ENCODE measurements at places on chromosomes 11 and 22.
A peak's percentile ranks its signal among the peaks of the same experiment; 100 is the strongest.

- DNase-seq: no peak
These were observed 34.8 kb upstream of the TMEM135 start for GRCh38 chr11:87002918-87003317.

- no peak for DNase-seq
These were observed 69.2 kb upstream of the CCDC90B start for GRCh38 chr11:83355391-83355790.

DNA sequence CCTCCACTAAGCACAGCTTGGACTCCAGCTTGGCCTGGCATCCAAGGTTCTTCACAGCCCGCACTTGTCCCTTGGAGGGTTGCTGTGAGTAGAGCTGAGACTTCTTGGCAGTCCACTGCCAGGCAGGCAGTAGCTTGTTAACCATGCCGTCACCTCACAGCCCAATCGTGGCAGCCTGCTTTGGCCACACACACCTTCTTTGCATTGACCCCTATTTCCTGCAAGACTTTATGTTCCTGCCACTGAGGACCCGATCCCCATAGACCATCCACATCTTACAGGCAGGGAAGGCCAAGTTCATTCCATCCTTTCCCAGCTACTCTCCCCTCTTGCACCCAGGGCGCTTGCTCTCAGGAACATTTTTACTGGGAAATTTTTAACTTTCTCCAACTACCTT is 2.5 kb upstream of the PYGM start:
- peak; percentile 66 for DNase-seq

DNA sequence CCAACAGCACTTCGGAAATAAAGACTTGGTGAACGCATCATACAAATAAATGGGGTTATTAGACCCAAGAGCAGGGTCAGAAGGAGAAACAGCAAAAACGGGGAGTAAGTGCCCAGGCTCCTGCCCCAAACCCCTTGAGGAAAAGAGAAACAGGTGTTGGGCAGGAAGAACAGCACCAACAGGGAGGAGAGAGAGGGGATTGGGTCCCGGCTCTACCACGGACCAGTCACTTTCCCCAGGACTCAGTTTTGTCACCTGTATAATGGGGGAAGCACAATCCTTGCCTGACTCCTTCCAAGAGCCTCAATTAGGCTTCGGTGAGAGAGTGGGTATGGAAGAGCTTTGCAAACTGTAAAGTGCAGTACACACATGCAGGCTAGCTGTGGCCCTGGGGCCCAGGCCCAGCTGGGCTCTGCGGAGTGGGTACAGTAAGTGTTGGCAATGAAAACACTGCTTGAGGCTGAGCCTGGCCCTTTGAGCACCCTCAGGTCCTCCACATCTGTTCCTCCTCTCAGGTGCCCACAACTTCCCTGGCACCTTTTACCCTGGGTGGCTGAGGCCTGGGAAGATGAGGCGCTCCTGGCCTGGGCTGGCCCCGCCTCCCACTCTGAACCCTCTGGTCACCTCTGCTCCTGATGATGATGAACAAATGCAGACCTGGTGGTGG is 8.9 kb downstream of the SLC29A2 start:
- no peak for DNase-seq

- no peak for DNase-seq
These were observed 35.3 kb downstream of the IL18 start for GRCh38 chr11:112128483-112129121.

DNA sequence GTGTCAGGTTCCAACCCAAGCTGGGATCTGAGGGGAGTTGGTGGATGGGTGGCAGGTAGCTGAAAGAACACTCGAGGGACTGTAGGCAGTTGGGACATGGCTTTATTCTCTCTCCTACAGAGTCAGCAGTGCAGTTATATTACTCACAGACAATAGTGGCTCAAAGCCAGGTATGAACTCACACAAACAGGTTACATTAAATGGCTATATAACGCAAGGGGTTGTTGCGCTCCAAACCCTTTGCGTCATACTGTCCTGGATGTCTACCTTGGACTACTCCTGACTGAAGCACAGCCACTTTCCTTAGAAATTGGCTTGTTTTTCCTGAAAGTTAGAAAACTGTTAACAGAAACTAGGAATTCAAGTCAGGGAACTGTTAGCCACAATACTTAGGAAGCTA is 66.4 kb upstream of the OR4B1 start:
- DNase-seq: no peak

GRCh38 chr22:19631899-19632667 is 82.2 kb upstream of the SEPTIN5 start:
- peak; percentile 65 for DNase-seq

DNA sequence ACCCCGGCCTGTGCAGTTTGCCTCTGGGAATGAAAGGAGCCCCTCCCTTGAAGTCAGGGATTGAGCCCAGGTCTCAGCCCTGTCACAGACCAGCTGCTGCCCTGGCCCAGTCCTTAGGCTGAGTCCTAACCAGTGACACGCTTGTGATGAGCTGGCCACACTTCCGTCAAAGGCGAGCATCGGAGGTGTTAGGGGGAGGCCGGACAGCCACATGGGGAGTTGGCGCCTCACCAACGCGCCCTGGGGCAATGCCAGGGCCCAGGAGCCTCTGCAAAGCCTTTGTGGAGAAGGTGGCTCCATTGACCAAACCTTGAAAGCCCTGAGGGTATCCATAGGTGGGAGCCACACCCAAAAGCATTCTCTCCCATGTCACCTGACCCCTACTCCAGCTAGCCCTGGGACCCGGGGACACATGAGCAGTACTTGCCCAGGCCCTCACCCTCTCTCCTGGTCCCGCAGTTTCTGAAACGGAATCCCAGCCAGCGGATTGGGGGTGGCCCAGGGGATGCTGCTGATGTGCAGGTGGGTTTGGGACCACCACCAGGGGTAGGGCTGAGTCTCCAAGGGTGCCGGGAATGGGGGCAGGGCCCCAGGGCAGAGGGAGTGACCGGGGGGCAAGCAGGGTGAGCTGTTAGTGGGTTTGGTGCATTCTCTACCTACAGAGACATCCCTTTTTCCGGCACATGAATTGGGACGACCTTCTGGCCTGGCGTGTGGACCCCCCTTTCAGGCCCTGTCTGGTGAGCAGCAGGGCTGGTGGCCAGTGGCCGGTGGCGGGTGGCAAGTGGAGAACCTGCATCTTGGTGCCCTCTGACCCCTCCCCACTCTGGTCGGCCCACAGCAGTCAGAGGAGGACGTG is 3.7 kb downstream of the PTPRCAP start:
- DNase-seq: no peak

DNA sequence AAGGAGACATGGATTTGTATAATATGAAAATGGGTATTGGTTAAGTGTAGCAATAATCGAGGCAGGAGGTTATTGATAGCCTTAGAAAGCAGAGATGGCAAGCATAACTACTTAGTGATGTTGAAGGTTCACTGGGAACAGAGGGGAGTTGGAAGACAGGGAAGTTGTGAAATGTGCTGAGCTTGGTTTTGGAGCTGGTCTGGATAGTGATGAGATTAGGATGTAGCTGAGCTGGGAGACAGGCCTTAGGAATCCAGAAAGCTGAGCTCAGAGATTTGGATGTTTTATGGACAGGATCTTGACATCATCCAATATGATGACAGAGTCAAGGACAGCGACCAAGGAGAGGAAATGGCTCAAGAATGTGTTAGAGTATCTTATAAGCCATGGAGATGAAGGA is 113.1 kb downstream of the ARHGAP42 start:
- DNase-seq: no peak

DNA sequence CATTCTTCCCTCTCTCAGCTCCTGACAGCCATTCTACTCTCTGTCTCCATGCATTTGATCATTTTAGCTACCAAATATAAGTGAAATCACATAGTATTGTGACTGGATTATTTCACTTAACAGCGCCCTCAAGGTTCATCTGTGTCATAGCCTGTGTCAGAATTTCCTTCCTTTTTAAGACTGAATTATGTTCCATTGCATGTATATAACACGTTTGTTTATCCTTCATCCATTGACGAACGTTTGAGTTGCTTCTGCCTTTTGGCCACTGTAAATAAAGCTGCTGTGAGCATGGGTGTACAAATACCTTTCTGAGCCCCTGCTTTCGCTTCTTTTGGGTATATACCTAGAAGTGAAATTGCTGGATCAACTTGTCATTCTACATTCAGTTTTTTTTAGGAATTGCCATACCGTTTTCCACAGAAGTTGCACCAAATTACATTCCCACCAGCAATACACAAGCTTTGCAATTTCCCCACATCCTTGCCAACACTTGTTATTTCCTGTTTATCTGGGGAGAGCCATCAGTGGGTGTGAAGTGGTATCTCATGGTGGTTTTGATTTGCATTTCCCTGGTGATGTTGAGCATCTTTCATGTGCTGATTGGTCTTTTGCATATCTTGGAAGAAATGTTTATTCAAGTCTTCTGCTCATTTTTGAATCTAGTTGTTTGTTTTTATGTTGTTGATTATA is 17.5 kb downstream of the GLB1L2 start:
- DNase-seq: no peak

- no peak for DNase-seq
These were observed 23.2 kb downstream of the FADS2 start for GRCh38 chr11:61851113-61851899.

- DNase-seq: no peak
These were observed 86.2 kb upstream of the LINC01488 start for GRCh38 chr11:69395287-69395686.

GRCh38 chr22:45952151-45952550 is 24.8 kb downstream of the WNT7B start:
- DNase-seq: no peak

GRCh38 chr11:120785576-120785975 is 238.3 kb upstream of the TBCEL start:
- peak; percentile 26 for DNase-seq

DNA sequence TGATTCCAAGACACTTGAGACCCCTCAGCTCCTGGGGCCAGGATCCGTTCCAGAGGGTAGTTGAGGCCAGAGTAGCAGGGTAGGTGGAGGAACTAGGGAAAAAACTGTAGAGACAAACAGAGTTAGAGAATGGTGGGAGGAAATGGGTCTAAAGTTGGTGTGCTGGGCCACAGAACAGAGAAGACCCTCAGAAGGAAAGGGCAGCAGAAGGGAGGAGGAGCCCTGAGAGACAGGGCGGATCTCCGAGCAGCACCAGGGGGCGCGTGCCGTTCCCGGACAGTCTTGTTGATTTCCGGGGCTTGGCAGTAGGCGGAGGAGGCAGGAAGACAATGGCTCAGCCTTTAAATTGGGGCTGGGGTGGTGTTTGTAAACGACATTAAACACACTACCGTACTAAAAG is 2.4 kb upstream of the CECR2 start:
- DNase-seq: no peak

GRCh38 chr11:132456751-132457328 is 1075.5 kb downstream of the OPCML start:
- DNase-seq: no peak

- no peak for DNase-seq
These were observed 1310.3 kb downstream of the TBC1D22A start for GRCh38 chr22:48072777-48073176.

- no peak for DNase-seq
These were observed 8.4 kb downstream of the MSANTD2 start for GRCh38 chr11:124791626-124792341.

- DNase-seq: peak; percentile 89
These were observed at the start of gene SCN3B for GRCh38 chr11:123654566-123655081. Gene SCN3B, minus strand, starts transcription at chr11:123654624. Its CDS starts 823 bp downstream, at chr11:123653801.

- DNase-seq: peak; percentile 18
These were observed 25.6 kb upstream of the RRM1 start for GRCh38 chr11:4068962-4069361.

DNA sequence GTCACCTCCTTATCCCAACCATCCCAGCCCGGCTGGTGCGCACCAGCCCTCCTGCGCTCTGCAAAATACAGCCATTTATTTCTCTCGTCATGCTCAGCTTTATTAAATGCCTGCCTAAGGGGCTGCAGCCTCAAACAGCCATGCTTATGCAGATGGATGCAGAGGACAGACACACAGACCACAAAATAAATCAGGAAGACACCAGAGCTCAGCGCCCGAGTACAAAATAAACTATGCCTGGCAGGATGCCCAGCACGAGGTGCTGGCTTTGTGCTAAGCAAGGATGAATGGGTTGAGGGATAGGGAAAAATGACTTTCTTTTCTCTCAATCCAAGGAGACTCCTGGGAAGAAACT is 70.5 kb downstream of the RPUSD4 start:
- no peak for DNase-seq

DNA sequence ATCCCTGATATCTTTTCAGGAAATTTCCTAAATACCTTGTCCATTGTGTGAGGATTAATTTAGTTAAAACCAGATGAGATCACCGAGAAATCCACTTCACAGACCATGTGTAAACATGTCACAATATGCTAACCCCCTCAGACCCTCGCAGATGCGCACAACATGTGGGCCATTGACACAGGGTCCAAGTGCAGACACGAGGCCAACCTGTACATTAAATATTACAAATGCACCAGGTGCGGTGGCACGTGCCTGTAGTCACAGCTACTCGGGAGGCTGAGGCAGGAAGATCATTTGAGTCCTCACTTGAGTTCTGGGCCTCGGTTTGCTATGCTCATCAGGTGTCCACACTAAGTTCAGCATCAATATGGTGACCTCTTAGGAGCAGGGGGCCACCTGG is 9.9 kb upstream of the TMPRSS4 start:
- DNase-seq: no peak

DNA sequence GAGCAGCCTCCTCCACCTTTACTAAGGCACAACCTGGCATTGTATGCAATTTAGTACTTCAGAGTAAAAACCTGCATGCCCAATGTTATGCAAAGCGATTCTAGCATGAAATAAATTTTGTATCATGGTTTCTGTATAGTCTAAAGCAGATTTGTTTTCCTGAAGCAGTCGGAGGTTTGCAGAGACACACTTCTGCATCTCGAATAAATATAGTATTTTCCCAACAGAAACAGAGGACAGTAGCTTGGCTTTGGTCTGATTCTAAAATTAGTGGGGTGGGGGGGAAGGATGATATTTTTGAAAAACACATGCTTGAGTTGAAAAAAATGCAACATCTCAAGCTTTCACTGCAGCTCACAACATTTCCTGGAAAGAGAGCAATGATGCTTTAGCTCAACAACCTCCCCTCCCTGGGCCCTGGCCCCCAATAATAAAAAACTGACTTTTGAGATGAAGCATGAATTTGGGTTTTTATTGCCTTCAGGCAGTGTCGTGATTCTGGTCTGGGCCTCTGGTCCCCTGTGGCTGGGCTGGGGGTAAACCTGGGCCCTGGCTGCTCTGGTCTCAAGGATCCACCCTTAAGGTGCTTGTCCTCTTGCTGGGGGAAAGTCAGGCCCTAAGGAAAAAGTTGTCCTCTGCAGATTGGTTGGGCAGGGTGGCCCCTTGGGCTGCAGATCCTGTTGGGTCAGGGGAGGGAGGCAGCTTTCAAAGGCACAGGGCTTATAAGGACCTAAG is 48.2 kb downstream of the KCNC1 start:
- no peak for DNase-seq

GRCh38 chr11:3099178-3099577 is 42.0 kb upstream of the CARS1 start:
- no peak for DNase-seq

GRCh38 chr11:104390651-104391050 is 226.7 kb upstream of the PDGFD start:
- DNase-seq: no peak

DNA sequence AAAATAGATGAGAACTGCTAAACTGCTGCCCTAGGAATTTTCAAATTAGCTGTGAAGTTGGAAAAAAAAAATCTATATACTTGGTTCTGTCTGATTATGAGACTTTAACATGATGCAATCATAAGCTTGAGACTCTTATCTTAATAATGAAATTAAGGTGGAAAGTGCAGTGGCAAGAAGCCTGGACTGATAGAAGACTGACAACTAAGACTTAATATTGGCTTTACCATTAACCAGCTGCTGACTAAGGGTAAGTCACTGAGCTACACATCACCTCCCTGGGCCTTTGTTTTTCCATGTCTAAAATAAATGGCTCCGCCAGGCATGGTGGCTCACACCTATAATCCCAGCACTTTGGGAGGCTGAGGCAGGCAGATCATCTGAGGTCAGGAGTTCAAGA is 56.9 kb downstream of the SLC35F2 start:
- no peak for DNase-seq

Data from left forelimb (tissue), 1 donor.